ENCODE measurements at places on chromosomes 13 and 19. TPM values are rescaled to one million over a fixed set of nuclear protein-coding genes. Genes with fewer than 3 reads are reported as not detected.

The NLRP11 gene
- total RNA-seq = 0.52 TPM

The TEX101 gene
- not detected for total RNA-seq

The ZFP14 gene
- total RNA-seq = 5.2 TPM

The COL5A3 gene
- total RNA-seq = 6.8 TPM

The COX7A1 gene
- not detected for total RNA-seq

The A1BG gene
- total RNA-seq = 18.2 TPM

The ZNF442 gene
- 0.86 TPM for total RNA-seq

The NAPSA gene
- total RNA-seq = 0.47 TPM

The SMIM44 gene
- not detected for total RNA-seq

The CHMP2A gene
- 57.6 TPM for total RNA-seq

The ZNF430 gene
- 12.4 TPM for total RNA-seq

The CDADC1 gene
- total RNA-seq = 19.2 TPM

The ZNF558 gene
- total RNA-seq = 18.7 TPM

The COG3 gene
- total RNA-seq = 24.3 TPM

The PSPN gene
- 3.4 TPM for total RNA-seq

The C1QTNF9 gene
- total RNA-seq = not detected

The CGB8 gene
- not detected for total RNA-seq

The DOCK6 gene
- 24.5 TPM for total RNA-seq

The KIRREL2 gene
- 0.17 TPM for total RNA-seq

- no peak overlapping the region for H3K27ac ChIP-seq
- no peak overlapping the region for H3K4me3 ChIP-seq
- peak; percentile 40 for DNase-seq
These were observed 7.5 kb downstream of the ZNF610 start for GRCh38 chr19:52343548-52343947.

GRCh38 chr13:73173279-73173811, 114.5 kb downstream of the KLF5 start:
- no peak overlapping the region for H3K27ac ChIP-seq
- no peaks in the 10 kb centered on the region for H3K27me3 ChIP-seq
- no peaks in the 10 kb centered on the region for H3K36me3 ChIP-seq
- no peak for DNase-seq

GRCh38 chr19:36574741-36575140, 1.6 kb upstream of the ZNF529 start:
- no peaks in the 10 kb centered on the region for H3K4me1 ChIP-seq
- no peak overlapping the region for H3K27ac ChIP-seq
- no peaks in the 10 kb centered on the region for H3K27me3 ChIP-seq
- peaks cover 37% of the 10 kb centered on the region for H3K36me3 ChIP-seq

GRCh38 chr13:100537951-100538462, 50.6 kb downstream of the GGACT start:
- DNase-seq = no peak
- peaks cover 17% of the 10 kb centered on the region for H3K4me1 ChIP-seq
- no peaks in the 10 kb centered on the region for H3K27me3 ChIP-seq
- H3K4me3 ChIP-seq = no peak overlapping the region
- H3K27ac ChIP-seq = no peak overlapping the region

DNA sequence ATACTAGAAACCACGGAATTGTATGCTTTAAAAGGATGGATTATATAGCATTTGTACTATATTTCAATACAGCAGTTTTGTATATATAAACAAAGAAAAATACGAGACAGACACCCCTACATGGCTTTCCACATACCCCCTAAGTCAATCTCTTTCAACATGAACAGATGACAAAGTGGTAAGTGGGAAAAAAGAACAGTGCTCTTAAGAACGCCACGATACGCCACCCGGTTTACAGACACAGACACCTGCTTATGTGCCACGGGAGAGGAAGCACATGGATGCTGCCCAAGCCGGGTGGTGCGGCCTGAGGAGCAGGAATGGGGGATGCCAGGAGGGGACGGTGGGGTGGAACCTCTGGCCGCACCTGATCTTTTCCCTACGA, 8.1 kb downstream of the CAPS start:
- H3K27ac ChIP-seq = no peak overlapping the region
- peaks cover 74% of the 10 kb centered on the region for H3K36me3 ChIP-seq
- no peaks in the 10 kb centered on the region for H3K27me3 ChIP-seq

DNA sequence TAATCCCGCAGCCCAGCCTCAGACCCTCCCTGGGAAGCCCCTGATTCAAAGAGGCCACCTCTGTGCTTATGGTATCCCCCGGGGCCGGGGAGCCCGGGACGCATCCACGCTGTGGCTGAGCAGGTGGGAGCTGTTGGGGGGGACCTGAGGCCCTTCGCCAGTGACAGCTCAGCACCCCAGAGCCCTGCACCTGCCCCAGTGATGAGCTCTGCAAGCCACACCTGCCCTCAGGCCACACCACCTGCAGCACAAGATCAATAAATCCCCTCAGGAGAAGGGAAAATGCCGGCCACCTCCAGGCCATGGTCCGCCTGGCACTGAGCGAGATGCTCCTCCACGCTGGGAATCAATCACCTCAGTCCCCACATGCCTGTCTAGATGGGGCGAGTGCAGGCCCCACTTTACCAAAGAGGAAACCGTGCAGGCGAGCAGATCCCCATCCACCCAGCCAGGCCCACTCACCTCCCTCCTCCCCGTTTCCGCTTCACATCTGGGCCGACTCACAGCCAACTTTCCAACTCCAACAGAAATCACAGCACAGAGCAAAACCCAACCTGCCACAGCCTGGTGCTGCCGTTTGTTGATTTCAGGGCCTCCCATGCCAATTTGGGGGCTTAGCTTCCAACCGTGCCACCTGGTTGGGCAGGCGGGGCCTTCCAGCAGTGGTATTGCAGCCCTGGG, 12.8 kb downstream of the MOB3A start:
- no peak overlapping the region for H3K4me3 ChIP-seq
- H3K4me1 ChIP-seq = no peaks in the 10 kb centered on the region
- H3K36me3 ChIP-seq = peaks cover 11% of the 10 kb centered on the region
- H3K27ac ChIP-seq = no peak overlapping the region
- no peaks in the 10 kb centered on the region for H3K27me3 ChIP-seq

DNA sequence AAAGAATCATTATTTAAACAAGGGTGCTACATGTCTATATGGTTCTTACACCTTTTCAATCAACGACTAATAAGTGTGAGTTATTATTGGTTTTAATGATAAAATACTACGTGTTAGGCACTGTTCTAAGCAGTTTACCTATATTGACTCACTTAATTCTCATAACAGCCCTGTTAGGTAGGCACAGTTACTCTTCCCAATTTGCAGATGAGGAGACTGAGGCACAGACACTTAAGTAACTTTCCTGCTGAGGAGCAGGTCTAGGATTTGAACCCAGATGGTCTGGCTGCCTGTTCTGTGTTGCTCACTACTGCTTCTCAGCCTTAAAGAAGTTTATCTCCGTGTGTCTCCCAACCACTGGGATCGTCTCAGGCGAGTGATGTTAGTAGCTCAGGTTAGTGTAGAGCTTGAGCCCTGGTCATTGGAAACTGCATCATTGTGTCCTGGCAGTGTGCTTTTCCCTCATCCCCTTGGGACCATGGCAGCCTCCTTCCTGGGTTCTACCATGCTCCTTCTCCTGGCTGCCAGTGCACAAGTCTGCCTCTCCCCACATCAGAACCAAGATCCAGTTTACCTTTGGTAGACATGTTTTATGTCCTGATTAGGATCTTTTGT, 10.9 kb downstream of the UBAC2 start:
- H3K4me1 ChIP-seq = no peaks in the 10 kb centered on the region
- H3K27ac ChIP-seq = no peak overlapping the region
- H3K36me3 ChIP-seq = no peaks in the 10 kb centered on the region

DNA sequence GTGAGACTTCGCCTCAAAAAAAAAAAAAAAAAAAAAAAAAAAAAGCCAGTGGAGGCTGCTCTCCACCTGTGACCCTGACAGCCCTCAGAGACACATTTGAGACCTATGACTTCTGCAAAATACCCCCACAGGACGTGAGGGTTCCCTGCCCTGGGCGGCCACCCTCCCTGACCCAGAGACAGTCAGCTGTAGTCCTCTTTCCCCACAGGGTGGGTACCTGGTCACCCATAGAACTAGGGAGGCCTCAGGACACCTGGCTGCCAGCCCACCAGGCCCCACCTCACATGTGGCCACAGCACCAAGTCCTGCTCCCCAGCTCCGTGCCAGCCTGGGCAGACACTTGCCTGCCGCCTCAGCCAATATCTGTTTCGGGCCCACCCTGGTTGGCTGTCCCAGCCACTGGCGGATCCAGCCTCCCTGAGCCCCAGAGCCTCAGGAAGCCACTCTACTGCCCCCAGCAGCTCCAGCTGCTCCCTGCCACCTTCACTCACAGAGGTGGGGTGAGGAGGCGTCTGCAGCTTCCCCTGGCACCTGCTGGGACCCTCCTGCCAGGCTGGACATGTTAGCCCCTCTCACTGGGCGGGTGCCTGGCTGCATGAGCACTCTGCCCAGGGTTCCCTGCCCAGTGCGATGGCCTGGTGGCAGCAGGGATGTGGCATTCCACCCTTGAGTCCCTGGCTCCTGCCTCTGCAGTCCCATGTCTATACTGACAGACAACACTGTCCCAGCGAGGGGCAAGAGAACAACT, 6.9 kb downstream of the MKNK2 start:
- no peak overlapping the region for H3K4me3 ChIP-seq
- H3K36me3 ChIP-seq = peaks cover 37% of the 10 kb centered on the region
- no peaks in the 10 kb centered on the region for H3K27me3 ChIP-seq
- H3K27ac ChIP-seq = peak overlapping the region; percentile 34

DNA sequence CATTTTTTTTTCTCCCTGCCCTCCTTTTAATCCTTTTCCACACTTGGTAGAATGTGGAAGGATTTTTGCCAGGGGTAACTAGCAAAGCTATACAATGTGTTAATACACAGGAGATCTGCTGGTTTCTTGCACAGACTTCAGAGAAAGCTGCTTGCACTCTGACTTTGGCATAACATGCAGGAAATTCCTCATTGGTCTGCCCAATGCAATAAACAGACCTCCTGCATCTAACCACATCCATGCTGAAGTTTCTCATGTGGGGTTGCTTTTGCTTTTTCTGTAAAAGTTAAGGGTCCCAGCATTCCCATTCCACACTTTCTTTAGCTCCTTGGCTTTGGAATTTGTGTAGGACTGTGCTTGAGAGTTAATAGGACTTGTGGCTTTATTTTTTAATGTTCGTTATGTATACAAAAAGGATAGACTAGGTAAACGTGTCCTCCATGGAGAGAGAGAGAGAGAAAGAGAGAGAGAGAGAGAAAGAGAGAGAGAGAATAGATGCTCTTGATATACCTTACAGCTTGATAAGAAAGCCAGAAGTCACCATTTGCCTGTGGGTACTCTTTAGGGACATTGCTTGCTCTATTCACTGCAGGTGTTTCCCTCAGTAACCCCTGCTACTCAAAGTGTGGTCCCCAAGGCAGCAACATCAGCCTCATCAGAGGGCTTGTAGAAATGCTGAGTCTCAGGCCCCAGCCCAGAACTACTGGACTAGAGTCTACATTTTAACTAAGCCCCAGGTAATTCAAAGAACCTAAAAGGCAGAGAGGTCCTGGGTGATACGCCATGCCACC, 170.5 kb downstream of the SHISA2 start:
- H3K36me3 ChIP-seq = no peaks in the 10 kb centered on the region
- peak; percentile 46 for DNase-seq
- H3K4me3 ChIP-seq = peak overlapping the region; percentile 16
- no peaks in the 10 kb centered on the region for H3K27me3 ChIP-seq

DNA sequence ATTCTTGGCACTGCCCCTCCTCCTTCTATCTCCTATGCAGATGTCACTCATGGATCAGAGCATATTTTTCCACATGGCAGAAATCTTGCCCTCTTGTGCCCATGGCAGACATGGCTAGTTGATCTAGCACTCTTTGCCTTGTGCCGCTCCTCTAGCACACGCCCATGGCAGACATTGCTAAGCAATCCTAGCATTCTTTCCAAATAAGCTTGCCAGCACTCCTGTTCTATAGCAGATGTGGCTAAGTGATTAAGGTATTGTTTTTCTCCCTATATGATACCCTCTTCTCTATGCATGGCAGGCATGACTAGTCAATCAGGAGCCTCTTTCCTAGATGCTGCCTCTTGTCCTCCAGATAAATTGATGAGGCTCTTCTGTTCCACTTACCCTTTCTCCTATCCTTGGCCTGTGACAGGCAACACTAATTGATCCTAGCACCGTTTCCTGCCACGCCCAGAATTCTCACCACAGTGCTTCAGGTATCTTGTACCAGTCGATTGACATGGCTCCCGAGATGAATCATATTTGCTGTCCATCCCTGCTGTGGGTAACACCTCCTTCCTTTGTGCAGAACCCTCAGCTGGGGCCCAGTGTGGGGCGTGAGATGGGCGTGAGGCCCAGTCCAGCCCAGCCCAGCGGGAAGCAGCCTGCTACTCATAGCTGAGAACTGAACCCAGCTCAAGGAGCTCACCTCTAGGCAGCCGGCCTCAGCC, 26.9 kb downstream of the TMED1 start:
- H3K36me3 ChIP-seq = peaks cover 6% of the 10 kb centered on the region
- H3K4me3 ChIP-seq = no peak overlapping the region
- no peak overlapping the region for H3K27ac ChIP-seq
- DNase-seq = no peak
- H3K27me3 ChIP-seq = no peaks in the 10 kb centered on the region

GRCh38 chr13:97262058-97262457, 39.9 kb downstream of the MBNL2 start:
- no peaks in the 10 kb centered on the region for H3K27me3 ChIP-seq
- no peak for DNase-seq
- H3K4me3 ChIP-seq = no peak overlapping the region
- no peak overlapping the region for H3K27ac ChIP-seq
- no peaks in the 10 kb centered on the region for H3K36me3 ChIP-seq

GRCh38 chr13:26829716-26830115, 69.1 kb upstream of the GPR12 start:
- H3K27ac ChIP-seq = no peak overlapping the region
- H3K4me1 ChIP-seq = no peaks in the 10 kb centered on the region
- H3K27me3 ChIP-seq = no peaks in the 10 kb centered on the region
- no peak for DNase-seq
- H3K4me3 ChIP-seq = no peak overlapping the region

DNA sequence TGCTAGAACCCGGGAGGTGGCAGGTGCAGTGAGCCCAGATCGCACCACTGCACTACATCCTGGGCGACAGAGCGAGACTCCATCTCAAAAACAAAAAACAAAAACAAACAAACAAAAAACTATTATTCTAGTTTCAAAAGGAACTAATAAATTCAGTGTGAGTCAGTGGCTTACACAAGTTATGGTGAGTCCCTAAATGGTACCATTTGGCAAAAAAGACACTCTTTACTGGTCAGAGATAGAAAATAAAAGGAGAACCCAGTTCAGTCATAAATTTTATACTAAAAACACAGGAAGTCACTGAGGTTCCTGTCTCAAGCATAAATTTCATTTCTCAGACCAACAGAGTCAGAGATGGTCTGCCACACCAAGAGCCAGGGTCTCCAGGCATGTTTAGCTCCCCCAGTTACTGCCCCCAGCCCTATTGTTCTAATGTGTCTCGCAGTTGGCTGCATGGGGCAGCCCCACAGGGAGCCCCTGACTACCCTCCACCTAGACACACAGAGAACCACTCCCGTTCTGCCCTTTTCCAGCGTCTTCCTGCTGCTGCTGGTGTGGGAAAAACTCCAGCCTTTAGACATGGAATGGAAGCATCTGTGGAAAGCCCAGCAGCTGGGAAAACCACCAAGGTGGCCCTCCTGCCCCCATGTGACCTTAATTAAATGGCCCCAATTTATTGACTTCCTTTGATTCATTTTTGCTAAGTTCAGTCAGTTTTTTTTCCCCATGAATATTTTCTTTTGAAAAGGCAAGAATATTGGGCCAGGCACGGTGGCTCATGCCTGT, 12.2 kb downstream of the THSD1 start:
- no peaks in the 10 kb centered on the region for H3K36me3 ChIP-seq
- no peak for DNase-seq
- no peak overlapping the region for H3K27ac ChIP-seq
- H3K4me1 ChIP-seq = no peaks in the 10 kb centered on the region
- no peaks in the 10 kb centered on the region for H3K27me3 ChIP-seq
